Osteocyte (in vitro differentiated cells): ENCODE measurements at places on chromosomes 13 and 19. TPM values are rescaled to one million over a fixed set of nuclear protein-coding genes. Genes with fewer than 3 reads are reported as not detected.

Gene ZGLP1
- 6.8 and 7.6 TPM in 2 replicates for total RNA-seq

- H3K36me3 ChIP-seq = no peaks in the 10 kb centered on the region
- DNase-seq = no peak
- H3K27me3 ChIP-seq = peaks cover 2% of the 10 kb centered on the region
- H3K4me1 ChIP-seq = no peaks in the 10 kb centered on the region
- H3K27ac ChIP-seq = no peak overlapping the region
Observed at GRCh38 chr13:108070491-108070890, 144.8 kb downstream of the LIG4 start.

Gene GIPC3
- 0.67 and 1.2 TPM in 2 replicates for total RNA-seq

DNA sequence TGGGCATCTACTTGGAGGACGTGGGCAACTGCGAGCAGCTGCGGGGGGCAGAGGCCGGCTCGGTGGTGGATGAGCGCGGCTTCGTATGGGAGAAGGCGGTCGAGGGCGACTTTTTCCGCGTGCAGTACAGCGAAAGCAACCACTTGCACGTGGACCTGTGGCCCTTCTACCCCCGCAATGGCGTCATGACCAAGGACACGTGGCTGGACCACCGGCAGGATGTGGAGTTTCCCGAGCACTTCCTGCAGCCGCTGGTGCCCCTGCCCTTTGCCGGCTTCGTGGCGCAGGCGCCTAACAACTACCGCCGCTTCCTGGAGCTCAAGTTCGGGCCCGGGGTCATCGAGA is 10.3 kb upstream of the STRN4 start:
- H3K36me3 ChIP-seq = peaks cover 6% of the 10 kb centered on the region
- DNase-seq = no peak
- H3K27me3 ChIP-seq = no peaks in the 10 kb centered on the region
- no peak overlapping the region for H3K4me3 ChIP-seq
- H3K4me1 ChIP-seq = peaks cover 24% of the 10 kb centered on the region

DNA sequence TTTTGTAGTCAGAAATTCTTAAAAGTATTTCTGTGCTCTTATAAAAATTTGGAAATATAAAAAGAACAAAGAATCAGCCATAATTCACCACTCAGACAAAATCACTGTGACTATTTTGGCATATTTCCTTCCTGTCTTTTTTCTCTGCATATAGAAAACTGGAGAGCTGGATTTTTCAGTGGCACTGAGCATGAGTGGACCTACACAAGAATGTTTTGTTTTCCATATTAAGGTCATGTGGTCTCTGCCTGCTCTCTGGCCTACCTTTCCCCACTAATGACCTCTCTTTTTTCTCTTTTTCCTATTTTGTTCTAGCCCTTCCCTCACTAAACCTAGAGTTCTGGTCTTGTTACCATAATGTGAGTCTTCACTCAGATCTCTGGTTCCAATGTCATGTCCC is 17.6 kb upstream of the USP12 start:
- no peaks in the 10 kb centered on the region for H3K36me3 ChIP-seq
- no peak overlapping the region for H3K4me3 ChIP-seq
- no peaks in the 10 kb centered on the region for H3K27me3 ChIP-seq
- H3K4me1 ChIP-seq = no peaks in the 10 kb centered on the region

- DNase-seq = no peak
- H3K27ac ChIP-seq = no peak overlapping the region
- no peak overlapping the region for H3K4me3 ChIP-seq
- H3K4me1 ChIP-seq = no peaks in the 10 kb centered on the region
Observed at GRCh38 chr13:97654236-97654635, 220.3 kb downstream of the RAP2A start.

Gene MCEMP1
- not detected in 2 replicates for total RNA-seq
